ENCODE measurements at places on chromosomes 5 and 9.

DNA sequence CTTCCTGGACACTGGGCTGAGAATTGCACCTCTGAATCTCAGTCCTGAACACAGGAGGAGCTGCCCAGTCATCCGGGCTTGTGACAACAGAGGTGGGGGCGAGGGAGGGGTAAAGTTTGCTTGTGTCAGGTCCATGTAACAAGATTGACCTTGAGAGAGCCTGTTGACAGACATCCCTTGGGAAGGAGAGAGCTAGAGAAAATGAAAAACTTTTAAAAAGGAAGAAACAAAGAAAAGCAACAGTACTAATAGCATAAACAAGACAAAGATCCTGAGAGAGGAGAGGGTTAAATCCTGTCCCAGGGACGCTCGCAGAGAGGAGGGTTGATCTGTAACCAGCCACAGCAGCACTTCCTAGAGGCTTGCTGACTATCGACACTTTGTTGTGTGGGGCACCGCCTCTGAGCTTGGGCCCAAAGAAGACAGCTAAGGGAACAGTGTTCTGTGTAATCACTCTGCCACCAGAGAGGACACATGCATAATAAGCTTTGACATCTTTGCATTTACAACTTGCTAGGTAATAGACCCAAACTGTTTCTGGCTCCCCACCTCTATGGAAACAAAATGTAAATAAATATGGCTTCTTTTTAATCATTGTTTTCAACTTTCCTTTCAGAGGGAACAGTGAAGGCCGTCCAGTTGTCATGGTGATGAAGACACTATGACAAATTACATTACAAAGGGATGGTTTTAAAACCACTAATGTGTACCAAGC, 363.7 kb downstream of the CSNK1G3 start:
- DNase-seq, result no peak

GRCh38 chr5:140223567-140223966, 48.6 kb downstream of the CYSTM1 start:
- no peak for DNase-seq

DNA sequence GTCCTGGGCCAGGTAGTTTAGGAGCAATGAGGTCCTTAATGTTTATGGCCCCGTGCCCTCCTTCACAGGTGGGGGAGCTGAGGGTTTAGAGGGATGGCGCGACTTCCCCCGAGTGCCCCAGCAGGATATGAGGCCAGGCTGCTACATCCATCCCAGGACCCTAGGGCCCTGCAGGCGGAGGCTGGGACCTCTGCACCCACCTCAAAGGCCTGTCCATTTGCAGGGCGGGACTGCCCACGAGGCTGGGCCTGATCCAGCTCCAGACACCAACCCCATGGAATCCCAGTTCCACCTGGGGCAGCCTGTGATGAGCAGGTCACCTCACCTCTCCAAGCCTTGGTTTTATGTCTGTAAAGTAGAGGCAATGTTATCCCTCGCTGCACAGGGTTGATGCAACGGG, 142.1 kb downstream of the RXRA start:
- DNase-seq, result no peak

DNA sequence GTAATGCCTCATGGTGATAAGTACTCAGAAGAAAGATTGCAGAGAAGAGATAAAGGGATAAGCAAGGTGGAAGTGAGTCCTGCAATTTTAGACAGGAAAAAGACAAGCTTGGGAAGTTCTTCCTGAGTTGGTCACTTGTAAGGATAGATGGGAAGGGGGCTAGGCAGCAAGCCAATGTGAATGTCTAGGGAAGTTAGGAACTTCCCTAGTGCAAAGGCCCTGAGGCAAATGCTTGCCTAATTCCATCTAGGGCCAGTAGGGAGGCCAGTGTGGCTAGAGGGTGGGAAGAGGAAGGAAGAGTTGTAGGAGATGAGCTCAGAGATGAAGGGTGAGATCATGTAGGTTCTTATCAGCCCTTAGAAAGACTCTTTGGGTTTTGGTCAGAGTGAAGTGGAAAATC, 206.6 kb downstream of the MAT2B start:
- no peak for DNase-seq

DNA sequence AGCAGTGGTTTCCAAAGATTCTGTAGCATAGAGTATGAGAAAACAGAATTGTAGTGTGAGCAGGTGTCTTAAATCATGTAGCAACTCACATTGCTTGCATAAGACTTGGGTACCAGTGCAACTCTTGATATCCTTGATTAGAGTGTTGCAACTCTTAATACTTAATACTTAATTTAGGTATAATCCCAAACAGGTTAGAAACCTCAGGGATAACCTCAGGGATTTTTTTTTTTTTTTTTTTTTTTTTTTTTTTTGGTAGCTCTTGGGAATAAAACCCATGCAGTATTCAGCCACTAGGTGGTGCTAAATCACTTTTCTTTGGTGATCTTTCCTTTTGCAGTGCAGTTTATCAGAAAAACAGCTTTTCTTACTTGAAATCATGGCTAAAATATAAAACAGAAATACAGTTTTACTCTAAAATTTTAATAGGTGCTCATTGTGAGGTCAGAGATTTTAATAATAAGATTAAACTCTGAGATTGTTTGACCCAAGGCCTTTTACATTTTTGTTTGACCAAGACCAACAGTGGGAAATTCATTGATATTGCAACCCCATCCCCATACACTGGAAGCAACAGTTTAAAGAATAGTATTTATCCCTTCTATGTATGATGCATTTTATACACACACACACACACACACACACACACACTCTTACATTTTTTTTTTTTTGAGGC, 55.3 kb downstream of the ERAP1 start:
- no peak for DNase-seq

GRCh38 chr5:172106511-172107356, 81.3 kb downstream of the STK10 start:
- no peak for DNase-seq

GRCh38 chr9:34658461-34658860, 4.0 kb downstream of the CCL27 start:
- no peak for DNase-seq

DNA sequence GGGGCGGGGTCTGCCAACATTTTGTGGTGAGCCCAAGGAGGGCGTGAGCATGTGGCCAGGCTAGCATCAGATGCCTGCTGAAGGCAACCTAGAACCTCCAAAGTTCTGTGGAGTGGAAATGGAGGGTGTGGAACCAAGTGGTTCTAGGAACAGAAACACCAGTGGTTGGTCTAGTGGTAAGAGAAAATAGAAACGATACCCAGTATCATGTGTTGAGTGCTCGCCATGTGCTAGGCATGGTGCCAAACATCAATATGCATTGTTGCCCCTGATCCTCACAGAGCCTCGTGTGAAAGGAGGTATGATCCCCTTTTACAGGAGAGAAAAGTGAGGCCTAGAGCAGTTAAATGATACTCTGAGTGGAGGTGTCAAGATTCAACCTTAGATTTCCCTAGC, 31.5 kb upstream of the MVB12B start:
- no peak for DNase-seq

DNA sequence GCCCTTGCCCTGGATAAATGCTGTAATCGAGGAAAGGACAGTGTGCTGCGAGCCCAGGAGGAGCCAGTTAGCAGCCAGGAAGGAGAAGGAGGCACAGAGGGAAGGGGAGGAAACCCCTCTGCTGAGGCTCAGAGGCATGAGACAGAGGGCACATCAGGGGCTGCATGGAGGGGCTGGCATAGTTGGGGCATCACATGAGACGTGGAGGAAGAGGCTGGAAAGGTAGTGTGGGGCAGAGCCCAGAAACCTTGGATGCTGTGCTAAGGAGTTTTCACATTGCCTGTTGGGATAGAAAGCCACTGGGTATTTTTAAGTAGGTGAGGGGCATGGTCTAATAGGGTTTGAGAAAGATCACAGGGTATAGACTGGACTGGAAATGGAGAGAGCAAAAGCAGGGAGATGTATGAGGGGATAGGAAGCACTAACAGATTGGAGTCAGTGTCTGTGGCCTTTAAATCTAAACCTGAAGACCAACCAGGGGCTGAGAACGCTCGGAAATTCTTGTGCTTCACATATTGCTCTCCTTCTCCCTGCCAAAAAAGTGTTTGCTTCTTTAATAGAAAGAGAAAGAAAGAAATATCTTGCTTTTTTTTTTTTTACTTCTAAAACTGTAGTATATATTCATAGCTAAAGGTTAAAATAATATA, 33.0 kb upstream of the ANGPTL2 start:
- DNase-seq, result no peak

GRCh38 chr9:133130685-133131244, 9.7 kb upstream of the RALGDS start:
- DNase-seq, result no peak

- no peak for DNase-seq
Observed at GRCh38 chr9:133187561-133188005, 21.5 kb downstream of the OBP2B start.

- DNase-seq, result no peak
Observed at GRCh38 chr5:93579692-93580062, 1.3 kb downstream of the NR2F1-AS1 start.

GRCh38 chr9:74041588-74041987, 455.5 kb upstream of the RORB start:
- DNase-seq, result no peak

- no peak for DNase-seq
Observed at GRCh38 chr5:17106521-17106920, 110.9 kb upstream of the BASP1 start.

DNA sequence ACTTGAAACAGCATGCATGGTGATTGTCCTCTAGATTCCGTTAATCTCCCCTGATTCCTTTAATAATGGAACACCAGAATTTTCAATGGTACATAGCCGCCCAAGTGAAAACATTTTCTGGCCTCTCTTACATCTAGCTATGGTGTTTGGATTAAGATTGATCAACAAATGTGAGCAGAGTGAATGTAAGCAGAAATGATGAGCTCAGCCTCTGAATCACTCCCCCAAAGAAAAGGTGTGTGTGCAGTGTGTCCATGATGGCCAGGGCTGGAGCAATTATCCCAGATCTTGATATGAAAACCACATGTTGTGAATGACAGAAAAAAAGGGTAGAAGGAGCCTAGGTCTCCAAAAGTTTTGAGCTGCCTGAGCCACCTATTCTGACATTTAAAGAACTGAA, 55.3 kb downstream of the OR2K2 start:
- no peak for DNase-seq

GRCh38 chr9:136342181-136343120, 15.1 kb downstream of the GPSM1 start:
- no peak for DNase-seq

- DNase-seq, result no peak
Observed at GRCh38 chr9:104025104-104025503, 69.0 kb upstream of the SMC2 start.

DNA sequence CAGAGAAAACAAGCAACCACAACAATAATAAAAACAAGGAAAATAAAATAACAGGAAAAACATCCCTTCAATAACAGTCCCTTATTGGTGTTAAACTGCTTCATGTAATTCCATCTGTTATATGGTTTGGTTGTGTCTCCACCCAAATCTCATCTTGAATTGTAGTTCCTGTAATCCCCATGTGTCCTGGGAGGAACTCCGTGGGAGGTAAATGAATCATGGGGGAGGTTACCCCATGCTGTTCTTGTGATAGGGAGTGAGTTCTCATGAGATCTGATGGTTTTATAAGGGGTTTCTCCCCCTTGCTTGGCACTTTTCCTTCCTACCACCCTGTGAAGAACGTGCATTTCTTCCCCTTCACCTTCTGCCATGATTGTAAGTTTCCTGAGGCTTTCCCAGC, 369.8 kb downstream of the TMEM232 start:
- DNase-seq, result no peak

DNA sequence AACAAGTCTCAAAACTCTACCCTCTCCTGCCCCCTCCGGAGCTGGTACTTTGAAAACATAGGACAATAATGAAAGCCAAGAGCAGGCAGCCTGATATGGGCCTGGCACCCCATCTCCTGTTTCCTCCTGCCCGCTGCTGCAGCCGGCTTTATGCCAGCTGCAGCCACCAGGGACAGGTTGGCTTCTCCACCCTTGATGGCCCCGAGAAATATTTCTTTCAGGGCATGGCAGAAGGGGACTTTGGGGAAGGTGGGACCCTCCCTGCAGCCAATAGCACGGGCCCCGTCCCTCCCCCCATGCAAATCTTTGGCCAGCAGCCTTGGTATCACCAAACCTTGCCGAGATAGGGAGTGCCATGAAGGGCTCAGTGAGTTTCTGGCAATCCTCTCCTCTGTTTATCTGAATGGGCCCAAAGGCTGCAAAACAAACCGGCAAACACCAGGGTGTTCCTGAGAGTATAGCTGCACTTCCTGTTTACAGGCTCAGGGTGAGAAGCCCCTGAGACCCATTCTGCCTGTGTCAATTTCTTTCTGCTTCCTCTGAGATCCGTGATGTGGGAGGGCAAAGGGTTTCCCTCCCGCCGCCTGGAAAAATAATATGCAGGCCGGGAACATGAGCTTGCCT, 73.4 kb upstream of the BOD1 start:
- no peak for DNase-seq

- no peak for DNase-seq
Observed at GRCh38 chr5:142364251-142365145, 39.7 kb upstream of the SPRY4 start.

DNA sequence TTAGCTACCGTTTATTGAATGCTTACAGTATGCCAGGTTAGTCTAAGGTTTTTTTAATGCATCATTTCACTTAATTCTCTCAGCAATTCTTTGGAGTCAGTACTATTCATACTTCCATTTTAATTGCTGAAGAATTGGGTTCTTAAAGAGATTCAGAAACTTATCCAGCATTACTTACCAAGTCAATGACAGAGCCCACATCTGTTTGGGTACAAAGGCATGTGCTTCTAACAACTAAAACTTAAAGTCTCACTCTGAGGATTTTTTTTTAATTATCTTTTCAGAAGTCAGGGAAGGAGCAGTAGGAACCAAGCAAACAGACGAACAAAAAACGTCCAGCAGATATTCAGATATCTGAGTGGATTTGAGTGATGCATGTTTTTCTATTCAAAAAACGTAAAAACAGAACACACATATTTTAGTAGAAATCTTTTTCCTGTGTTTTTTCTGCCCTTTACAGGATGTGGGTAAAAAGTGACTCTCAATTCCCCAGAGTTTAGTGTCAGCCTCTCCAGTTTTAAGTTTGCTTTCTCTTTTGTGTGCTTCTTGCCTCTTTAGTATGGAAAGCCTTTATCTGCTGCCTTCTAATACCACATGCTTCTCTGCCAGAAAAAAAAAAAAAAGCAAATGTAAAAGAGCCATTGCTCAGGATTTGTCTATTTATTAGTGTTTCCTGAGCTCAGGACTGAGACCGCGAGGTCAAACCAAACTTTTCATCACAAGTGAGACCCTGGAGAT, 118.0 kb downstream of the PRKACG start:
- DNase-seq, result no peak

DNA sequence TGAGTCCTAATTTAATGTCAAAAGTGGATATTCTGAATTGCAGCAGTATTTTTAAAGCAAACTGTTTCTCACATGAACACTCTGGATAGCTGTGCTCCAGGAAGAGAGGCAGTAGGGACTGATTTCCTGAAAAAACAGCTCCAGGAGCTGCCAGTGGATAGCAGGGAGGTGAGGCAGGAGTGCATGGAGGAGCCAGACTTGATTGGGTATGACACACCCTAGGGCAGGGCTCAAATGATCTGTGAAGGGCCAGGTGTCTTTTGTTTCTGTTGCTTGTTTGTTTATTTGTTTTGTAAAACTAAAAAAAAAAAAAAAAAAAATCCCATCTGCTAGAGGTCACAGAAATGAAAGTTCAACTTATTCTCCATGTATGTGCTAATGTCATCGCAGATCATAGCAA, 83.4 kb downstream of the ADRB2 start:
- DNase-seq, result no peak

- DNase-seq, result no peak
Observed at GRCh38 chr9:7946458-7946857, 146.9 kb upstream of the DMAC1 start.
